ENCODE measurements at places on chromosomes 2 and 18.

- DNase-seq: peak; percentile 39
These were observed 43.7 kb upstream of the SEMA4C start for GRCh38 chr2:96913398-96914202.

GRCh38 chr18:79634186-79634585 lies 45.4 kb upstream of the CTDP1 start:
- DNase-seq: no peak

DNA sequence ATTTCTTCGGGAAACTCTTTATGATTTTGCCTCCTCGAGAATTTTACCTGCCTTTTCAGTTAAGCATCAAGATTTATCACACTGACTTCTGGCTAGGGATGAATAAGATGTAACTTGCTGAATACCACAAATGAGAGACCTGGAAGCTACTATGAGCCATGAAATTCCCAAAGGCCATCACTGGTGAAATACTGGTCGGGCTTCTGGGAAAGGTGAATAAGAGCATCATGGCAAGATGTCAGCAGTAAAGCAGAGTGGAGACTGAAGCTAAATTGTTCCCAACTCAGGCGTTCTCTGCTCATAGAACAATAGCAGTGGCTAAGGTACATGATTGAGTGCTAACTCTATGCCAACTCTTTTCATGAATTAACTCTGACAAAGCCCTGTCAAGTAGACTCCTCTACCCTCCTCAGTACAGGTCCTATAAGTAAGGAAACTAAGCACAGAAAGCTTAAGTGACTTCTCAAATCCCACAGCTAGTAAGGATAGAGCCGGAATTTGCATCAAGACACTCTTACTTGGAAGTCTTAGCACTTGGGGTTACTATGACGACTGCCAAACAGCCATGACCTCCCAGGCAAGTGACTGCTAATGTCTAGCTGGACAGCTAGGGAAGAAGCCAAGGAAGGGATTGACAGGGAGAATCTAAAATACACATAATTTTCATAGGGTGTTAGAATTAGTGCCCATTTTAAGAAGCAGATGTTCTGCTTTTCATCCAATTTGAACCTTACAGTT lies 22.7 kb upstream of the DSC3 start:
- DNase-seq: no peak

- DNase-seq: no peak
These were observed 8.0 kb downstream of the CLUL1 start for GRCh38 chr18:604771-605170.

DNA sequence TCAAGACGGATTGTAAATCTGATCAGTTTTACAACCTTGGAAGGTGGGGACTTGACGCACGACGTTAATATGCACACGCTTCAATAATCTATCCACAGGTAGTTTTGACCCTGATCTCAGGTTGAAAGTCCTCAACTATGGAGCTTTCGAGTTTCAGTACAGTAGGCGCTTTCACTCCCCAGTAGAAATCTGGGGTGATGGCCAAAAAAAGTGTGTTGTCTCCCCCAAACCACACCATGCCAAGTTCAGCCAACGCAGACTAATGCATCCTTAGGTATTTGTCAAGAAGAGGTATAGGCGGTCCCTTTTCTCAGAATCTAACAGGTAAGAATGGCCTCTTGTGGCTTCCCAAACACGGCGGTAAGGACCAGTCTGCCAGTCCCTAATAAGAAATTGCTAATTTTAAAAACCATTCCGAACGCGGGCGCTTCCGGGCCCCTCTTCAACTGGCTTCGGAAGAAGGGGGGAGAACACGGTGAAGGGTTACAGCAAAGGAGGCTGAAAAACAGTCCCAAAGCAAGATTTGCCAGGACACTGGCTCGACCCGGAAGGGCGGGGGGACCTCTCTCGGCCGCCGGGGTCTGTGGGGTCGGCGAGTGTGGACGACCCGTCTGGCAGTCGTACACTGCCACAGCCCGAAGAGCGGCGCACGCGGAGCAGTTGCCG lies 659 bp downstream of the FAM210A start:
- DNase-seq: peak; percentile 6

DNA sequence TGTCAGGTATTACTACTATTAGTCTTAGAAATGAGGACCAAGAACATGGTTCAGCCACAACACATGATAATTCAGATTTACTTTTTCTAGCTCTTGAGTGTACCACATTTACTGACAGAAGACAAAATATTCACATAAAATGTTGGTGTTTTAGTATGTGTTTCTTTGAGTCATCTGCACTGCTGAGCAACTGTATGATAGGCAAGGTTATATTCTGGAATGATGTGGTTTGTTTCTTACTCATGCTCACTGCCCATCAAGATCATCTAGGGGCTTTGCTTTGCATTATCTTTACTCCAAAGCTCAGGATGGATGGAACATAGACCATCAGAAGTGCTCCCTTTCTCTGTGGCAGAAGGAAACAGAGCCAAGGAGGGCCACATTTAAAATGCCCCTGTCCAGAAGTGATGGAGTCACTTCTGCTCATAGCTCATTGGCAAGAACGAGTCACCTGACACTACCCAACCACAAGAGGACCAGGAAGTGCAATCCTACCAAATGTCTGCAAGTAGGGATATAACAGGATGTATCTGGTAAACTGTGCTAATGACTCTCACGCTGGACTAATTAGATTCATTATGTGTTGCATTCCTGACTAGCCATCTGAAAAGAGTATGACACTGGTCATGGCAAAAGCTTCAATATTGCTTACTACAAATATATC lies 81.5 kb downstream of the DIS3L2 start:
- no peak for DNase-seq

DNA sequence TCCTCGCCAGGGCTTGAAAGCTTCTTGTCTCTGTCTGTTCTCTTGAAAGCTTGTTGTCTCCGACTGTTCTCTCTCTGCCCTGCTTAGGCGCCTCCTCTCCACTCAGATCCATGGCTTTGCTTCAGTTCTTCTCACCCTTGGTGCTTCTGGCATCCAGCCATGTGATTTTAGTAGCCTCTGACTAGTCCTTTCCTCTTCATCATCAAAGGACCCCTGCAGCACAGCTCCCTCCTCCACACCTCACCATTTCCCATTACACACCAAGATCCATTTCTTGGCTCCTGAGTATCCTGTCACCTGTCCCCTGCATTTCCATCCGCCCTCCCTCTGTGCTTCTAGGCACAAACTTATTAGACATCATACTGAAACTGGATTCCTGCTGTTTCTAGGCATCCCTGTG lies 59.4 kb downstream of the ZNF236 start:
- DNase-seq: no peak

DNA sequence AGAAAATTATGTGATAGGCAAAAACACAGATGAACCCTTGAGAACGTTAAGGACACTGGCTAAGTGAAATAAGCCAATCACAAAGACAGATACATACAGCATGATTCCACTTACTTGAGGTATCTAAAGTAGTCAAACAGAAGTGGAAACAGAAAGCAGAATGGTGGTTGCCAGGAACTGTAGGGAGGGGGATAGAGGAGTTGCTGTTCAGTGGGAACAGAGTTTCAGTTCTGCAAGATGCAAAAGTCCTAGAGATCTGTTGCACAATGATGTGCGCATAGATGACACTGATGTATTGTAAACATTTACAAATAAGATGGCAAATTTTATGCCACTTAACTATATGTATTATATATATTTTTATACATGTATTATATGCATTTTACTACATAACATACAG lies 59.7 kb downstream of the POLE4 start:
- no peak for DNase-seq

DNA sequence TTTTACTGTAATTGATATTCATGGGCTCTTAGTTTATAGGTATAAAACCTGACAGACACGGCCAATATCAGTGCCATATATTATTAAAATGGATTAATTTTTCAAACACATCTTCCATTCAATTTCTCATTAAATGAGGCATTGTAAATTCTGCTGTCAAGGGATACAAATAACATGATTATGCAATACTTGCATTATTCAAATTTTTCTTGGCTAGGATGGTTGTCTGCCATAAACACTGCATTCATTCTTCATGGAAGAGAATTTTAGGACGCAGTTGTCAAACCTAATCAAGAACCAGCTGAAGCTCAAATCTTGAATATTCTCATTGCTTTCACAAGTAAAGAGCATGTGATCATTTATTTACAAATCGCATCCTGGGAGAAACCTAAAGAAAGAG lies 255.6 kb downstream of the RDH14 start:
- DNase-seq: no peak

GRCh38 chr2:144801325-144801724 lies 281.4 kb upstream of the ZEB2 start:
- DNase-seq: no peak

DNA sequence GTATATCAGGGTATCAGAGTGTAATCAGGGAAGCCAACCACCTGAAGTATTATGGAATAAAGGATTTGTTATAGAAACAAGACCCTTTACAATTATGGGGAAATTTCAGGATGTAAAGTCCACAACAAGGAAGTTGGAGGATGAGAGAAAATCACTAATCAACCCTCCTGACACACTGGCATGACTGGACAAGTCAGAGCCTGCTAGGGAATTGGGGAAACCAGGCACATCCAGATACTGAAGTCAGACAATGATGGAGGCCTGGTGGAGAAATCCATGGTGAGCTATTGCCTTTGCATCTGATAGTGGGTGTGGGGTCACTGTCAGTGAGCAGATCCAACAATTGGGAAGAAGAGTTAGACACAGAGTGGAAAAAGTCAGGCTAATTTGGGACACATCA lies 158.8 kb upstream of the FBXO11 start:
- DNase-seq: no peak

DNA sequence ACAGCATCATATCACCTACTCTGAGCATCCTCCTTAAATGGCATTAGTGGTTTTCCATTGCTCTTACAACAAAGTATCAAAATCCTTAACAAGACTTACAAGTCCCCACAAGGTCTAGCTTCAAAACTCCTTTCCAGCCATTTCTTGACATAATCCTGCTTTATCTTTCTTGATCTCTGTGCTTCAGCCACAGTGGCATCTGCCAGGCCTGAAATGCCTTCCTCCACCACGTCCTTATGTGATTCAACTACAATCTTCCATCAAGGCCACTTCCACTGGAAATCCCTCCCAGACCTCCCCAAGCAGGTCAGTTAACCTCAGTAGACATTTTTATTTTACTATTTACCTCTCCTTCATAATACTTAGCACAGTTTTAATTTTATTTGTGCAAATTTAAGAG lies 83.8 kb upstream of the CCDC150 start:
- DNase-seq: no peak

GRCh38 chr2:216017365-216017764 lies 4.0 kb upstream of the MREG start:
- no peak for DNase-seq

DNA sequence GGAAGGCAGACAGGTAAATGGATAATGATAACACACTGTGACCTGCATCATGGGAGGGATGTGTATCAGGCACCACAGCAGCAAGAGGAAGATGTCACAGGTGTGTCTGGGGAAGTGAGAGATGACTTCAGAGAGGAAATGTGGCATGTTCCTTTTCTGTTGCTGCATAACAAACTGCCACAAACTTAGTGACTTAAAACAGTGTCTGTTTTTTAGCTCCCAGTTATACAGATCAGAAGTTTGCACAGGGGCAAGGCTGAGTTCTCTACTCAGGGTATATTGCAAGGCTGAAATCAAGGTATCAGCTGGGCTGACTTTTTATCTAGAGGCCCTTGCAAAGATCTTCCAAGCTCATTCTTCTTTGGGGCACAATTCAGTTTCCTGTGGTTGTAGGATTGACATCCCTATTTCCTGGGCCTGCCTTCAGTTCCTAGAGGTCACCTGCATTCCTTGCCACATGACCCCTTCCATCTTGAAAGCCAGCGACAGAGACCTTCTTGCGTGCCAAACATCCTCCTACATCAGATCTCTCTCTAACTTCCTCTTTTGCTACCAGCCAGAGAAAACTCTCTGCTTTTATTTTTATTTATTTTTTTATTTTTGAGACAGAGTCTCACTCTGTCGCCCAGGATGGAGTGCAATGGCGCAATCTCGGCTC lies 2.1 kb upstream of the MAP3K2 start:
- no peak for DNase-seq
